Cardiac septum (tissue), 1 donor: ENCODE measurements at places on chromosomes 2 and 18. TPM values are rescaled to one million over a fixed set of nuclear protein-coding genes. Genes with fewer than 3 reads are reported as not detected.

GRCh38 chr18:36322408-36322728, 24.9 kb downstream of the FHOD3 start:
- no peak for DNase-seq

DNA sequence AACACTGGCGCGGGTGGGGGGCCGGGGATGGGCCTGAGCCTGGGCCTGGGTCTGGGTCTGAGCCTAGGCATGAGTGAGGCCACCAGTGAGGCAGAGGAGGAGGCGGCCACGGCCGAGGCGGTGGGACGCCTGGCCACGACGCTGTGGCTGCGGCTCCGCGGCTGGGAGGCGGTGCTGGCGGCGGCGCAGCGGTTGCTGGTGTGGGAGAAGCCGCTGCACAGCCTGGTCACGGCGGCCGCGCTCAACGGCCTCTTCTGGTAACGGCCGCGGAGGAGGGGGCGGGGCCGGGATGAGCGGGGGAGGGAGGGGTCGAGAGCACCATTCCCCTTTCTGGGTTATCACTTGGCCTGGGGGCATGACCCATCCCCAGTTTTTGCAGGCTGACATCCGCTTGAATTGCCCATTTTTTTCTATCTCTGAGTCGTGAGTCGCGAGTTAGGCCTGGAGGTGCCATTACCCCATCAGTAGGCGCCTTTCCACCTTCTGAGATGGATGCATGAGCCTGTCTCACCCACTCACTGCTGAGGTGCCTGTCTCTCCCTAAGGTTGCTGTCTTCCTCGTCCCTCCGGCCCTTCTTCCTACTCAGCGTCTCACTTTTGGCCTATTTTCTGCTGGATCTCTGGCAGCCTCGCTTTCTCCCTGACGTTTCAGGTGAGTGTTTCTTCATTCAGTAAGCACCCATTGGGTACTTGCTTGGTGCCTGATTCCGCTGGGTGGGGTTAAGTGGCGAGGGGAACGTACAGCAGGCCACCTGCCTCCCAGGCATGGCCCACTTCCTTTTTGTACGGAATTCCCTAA, 501 bp downstream of the RETREG2 start:
- peak; percentile 83 for DNase-seq

- no peak for DNase-seq
Measured at GRCh38 chr2:152513681-152514080, 178.7 kb downstream of the FMNL2 start.

DNA sequence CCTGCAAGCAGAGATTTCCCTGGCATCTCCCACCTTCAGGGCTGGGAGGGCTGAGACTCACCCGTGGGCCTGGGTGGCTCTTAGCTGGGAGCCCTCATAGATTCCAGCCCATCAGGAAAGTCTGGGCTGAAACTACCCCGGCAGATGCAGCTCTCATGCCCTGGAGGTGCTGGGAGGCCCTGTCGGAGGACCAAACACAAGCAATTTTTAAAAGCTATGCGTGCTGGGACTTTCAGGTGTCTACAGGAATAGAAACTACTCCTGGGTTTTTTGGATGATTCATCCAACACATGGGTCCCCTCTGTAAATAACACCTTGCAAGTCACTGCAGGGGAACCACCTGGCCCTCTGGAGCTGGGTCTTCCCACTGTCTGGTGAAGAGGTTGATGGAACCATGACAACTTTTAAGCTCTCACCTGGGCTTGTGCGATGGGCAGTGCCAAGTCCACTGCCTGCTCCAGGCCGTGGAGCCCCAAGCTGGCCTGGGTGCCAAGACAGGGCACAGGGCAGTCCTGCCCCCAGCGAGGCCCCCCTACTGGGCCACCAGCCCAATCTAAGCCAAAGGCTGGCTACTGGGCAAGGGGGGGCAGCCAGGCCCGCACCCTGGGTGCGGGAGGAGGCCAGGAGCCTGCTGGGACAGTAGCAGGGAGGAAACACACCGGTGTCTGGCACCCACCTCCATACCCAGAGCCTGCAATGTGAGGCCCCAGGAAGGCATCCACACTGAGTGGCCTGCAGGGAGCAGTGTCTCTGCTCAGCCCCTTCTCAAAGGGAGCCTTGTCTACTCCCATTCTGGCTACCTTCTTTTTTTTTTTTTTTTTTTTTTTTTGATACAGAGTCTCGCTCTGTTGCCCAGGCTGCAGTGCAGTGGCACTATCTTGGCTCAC, 1.1 kb upstream of the GPR55 start:
- peak; percentile 69 for DNase-seq

GRCh38 chr2:160426604-160427003, 67.0 kb downstream of the RBMS1 start:
- no peak for DNase-seq

DNA sequence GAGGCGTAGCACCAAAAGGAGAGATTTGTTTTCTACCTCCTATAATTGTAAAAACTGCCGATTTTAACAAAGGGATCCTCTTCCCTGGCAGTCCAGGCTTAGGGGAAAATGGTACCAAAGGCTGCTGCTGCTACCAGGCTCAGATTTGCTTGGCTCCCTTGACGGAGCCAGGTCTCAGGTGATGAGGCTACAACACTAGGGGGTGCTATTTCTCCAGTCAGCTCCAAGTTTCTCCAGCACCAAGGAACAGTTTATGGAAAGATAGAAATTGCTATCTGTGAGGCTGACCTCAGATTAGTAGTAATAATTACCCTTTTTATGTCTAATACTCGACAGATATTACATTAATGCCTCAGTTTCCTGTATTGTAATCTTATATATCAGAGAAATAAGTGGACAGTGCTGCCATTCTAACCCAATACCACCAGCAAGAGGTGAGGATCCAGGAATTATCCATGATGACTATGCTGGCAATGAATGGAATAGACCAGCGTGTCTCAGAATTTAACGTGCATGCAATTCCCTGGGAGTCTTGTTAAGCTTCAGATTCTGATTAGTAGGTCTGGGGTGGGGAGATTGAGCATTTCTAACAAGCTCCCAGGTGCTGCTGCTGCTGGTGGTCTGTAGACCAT, 111.3 kb downstream of the ESCO1 start:
- DNase-seq: no peak

DNA sequence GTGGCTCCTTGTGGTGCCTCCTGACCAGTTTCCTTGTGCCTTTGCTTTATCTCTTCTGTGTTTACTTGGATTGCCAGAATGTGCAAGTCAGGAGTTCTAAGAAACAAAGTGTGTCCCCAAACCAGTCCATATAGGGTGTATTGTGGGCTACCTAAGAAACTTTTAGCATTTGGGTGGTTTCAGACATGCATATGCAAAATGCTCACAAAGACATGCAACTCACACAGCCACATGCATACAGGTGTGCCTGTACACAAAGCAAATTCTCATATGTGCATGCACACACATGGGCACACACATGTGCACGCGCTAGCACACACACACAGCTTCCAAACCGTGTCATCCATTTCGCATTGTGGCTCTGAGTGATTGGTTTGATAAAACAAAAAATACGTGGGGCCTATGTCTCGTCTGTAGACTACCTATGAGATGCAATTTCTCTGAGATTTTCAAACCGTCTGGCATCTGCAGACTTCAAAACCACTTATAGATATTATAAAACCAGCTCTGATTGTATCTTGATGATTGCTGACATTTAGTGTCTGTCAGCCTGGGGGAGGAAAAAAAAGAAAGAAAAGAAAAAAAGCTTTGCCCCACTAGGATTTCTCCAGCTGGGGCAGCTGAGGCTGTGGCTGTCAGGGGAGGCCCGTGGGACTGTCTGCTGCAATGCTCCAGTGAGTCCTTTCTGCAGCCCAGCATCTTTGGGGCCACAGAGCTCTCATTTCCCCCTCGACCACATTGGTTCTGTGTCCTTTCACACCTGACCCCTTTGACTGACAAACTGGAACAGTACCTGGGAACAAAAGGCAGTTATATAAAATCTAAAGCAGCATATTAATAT, 556.1 kb downstream of the CMPK2 start:
- no peak for DNase-seq

GRCh38 chr2:86037141-86037794, 68.4 kb downstream of the POLR1A start:
- DNase-seq: peak; percentile 87

DNA sequence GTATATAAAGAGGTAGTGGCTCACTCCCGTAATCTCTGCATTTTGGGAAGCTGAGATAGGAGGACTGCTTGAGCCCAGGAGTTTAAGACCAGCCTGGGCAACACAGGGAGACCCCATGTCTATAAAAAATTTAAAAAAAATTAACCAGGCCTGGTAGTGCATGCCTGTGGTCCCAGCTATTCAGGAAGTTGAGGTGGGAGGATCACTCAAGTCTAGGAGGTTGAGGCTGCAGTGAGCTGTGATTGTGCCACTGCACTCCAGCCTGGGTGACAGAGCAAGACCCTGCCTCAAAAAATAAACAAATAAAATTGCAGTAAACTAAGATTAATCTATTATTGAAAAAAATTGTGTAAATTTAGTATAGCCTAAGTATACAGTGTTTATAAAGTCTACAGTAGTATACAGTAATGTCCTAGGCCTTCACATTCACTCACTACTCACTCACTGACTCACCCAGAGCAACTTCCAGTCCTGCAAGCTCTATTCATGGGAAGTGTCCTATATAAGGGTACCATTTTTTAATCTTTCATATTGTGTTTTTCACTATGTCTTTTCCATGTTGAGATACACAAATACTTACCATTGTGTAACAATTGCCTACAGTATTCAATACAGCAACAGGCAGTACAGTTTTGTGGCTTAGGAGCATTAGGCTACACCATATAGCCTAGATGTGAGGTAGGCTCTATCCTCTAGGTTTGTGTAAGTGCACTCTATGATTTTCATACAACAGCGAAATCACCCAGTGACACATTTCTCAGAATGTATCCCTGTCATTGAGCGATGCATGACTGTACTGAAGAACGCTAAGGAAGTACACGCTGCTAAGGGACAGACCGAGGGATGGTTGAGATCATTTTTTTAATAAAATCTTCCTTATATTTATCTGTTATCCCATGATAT, 10.4 kb upstream of the MAP4K3 start:
- no peak for DNase-seq

DNA sequence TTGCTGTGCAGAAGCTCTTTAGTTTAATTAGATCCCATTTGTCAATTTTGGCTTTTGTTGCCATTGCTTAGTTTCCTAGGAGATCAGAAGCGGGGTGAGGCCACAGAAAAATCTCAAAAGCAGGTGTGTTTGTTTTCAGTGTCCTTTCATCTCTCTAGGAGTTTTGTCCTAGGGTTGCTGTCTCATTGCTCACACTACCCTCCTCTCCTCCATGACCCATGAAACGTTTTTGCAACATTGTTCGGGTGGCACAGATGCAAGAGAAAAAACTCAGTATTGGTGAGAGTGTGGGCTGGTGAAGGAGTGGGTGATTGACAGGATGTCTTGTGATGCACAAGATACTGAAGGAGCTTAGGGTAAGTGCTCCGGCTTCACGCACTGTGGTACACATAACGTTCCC, 103.6 kb downstream of the LYPD1 start:
- no peak for DNase-seq

GRCh38 chr18:8426401-8426800, 182.8 kb upstream of the RAB12 start:
- no peak for DNase-seq

DNA sequence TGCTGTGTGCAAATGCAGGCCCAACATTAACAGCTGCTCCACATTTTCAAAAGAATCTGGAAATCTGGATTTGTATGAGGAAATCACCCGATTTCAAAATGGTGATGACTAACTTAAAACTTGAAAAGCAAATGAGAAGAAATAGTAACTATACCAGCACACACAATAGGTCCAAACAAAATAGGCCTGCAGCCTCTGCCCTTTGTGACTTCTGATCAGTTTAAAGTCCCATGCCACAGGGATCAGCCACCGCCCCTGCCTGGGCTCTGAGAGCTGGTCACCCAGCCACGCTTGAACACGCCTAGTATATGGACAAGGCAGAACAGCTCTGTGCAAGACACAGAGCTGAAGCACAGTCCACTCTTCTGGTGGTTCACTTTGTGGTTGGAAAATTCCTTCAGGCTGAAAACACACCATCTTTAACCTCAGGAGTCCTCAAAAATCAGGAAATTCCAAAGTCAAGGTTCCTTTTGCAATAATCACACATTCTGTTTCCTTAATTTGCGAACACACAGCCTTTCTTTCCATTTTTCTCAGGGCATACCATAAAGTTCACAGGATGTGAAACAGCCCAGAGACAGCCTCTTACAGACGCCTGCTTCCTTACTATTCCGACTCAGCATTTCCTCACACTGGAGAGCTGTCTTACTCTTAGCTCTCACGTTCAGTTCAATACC, 150.1 kb upstream of the RIOK3 start:
- no peak for DNase-seq

DNA sequence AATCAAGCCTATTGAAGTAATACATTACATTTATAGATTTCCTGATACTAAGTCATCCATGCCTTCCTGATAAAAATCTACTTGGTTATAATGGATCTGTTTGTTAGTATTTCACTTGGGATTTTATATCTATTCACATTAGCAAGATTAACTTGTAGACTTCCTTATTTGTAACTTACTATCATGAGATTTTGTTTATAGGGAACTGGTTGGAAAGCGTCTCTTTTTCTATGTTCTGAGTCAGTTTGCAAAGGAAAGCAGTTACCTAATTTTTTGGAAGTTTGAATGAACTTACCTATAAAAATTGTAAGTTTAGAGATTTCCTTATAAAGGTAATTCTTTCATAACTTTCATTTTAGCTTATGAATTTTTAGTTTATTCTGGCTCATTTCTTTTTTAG, 141.4 kb downstream of the SMAD7 start:
- DNase-seq: no peak

The CFC1 gene
- total RNA-seq: not detected

The AKAIN1 gene
- not detected for total RNA-seq
